ENCODE measurements at places on chromosomes 1 and 21. TPM values are rescaled to one million over a fixed set of nuclear protein-coding genes. Genes with fewer than 3 reads are reported as not detected.

RUSC1 gene
- 43.4 TPM for total RNA-seq

LIN28A gene
- not detected for total RNA-seq

CLDN17 gene
- not detected for total RNA-seq

KIF14 gene
- total RNA-seq: 0.40 TPM

ST6GALNAC5 gene
- 2.2 TPM for total RNA-seq

- no peak for DNase-seq
These were observed 82.1 kb downstream of the PRDM2 start for GRCh38 chr1:13781907-13782633.

GRCh38 chr21:29177800-29178199, 47.4 kb downstream of the MAP3K7CL start:
- DNase-seq: no peak

Measured in transverse colon (tissue), 4 donors.